SJCRH30 (cell line): ENCODE measurements at places on chromosomes 2 and 18. TPM values are rescaled to one million over a fixed set of nuclear protein-coding genes. Genes with fewer than 3 reads are reported as not detected.
A peak's percentile ranks its signal among the peaks of the same experiment; 100 is the strongest.

DNA sequence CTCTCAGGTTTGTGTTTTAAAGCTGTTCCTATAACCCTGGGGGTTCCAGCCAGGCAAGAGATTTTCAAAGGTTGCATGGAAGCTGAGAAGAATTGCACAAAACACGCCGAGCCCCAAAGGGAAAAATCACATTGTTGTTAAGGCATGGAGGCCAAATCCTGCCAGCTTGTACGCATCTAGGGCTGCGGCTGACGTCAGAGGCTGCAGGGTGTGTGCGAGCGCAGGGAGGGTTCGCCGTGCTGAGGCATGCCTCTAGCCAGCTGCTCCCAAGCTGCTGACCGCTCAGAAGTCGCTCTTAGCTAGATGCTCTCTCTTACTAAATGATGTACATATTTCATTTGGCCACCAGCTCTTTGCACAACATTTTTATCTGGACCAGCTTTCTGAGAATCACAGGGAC is 191.8 kb downstream of the LPIN1 start:
- DNase-seq = no peak

- peak; percentile 7 for DNase-seq
Observed at GRCh38 chr2:137964066-137964858, at the start of gene HNMT. Gene HNMT (plus strand): TSS chr2:137964473. CDS start chr2:137964492, 19 bp downstream.

DNA sequence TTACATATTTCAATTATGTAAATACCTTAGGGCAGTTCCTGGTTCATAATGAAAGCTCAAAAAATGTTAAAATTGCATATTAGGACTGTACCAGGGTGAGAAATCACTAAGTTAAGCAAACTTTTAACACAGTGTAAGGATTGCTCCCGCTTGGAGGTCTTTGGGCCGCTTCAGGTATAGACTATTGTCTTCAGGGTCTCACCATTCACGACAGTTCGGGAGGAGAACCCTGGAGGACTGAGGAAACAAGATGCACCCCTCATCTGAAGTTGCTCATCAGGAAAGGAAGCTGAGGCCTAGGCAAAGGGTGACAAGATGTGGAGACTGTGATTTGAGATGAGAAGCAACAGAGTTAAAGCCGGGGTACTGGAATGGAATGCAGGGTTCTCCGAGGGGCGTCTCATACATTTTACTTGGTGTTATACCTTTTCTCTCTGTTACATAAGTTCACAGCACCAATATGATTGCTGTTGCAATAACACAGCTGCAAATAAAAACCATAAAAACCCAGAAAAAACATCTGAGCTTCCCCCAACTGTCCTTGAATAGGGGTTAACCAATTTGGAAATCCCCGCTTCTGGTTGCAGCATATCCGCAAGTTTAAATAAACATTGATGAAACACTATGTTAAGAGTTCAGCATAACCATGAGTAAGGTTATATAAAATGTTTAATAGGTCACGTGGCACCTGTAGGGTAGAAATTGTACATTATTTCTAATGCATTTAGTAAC is 40.1 kb downstream of the FBXO48 start:
- DNase-seq = no peak

GRCh38 chr2:98769114-98769476 is 38.2 kb upstream of the MGAT4A start:
- no peak for DNase-seq

IL36B gene
- not detected in 2 replicates for total RNA-seq

- peak; percentile 11 for DNase-seq
Observed at GRCh38 chr18:47175283-47175897, 774 bp downstream of the IER3IP1 start.

NFATC1 gene
- 4.9 and 5.7 TPM in 2 replicates for total RNA-seq

- no peak for DNase-seq
Observed at GRCh38 chr2:102155703-102156515, 13.4 kb downstream of the IL1R1 start.

GRCh38 chr18:45464619-45465018 is 150.7 kb upstream of the SLC14A2 start:
- DNase-seq = no peak

DNA sequence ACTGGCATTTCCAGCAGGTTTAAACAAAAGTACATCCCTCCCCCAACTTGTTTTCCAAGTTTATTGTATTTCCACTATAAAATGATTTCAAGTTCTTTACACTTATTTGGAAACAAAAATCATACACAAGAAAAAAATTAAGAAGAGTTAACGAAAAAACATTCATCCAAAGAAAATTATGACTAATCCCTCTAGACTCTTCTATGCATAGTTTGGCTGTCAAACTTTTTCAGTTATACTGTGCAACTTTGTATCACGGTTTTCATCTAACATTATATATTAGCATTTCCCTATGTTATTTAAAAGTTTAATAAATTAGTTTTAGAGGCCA is 627 bp downstream of the WDCP start:
- DNase-seq = no peak

DNA sequence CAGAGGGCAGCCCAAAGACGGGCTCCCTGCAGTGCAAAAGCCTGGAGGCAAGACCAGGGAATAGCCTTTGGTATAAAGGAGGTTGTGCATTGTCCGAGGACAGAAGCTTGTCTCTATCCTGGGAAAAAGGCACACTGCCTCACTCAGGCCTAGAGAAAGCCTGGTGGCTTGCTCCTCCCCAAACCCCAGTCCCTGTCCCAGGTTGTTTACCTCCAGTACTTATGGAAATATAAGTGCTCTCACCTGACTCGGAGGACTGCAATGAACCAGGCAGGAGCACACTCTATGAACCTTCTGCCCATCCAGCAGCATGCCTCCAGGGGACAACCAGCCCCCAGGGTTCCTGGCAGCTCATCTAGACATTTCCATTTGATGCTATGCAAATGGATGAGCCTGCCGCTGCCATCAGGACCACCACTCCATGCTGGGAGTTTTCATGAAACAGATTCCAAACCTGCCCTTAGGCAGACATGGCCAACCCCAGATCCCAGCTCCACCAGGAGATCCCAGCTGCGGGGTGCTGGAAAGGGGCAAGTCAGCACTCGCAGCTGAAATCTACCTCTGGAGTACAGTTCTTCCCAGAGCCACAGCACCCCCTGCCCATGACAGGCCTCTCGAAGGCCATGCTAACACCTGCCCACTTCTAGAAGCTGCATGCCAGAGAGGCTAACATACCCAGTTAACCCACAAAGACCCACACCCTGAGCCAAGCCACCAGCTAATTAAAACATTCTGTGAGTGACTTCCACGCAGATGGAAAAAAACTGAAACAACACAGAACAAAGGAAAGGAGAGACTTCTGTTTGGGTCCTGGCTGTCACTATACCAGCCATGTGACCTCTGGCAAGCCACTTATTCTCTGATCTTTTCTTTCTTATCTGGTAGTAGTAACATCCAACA is 101.7 kb downstream of the TTC32 start:
- DNase-seq = no peak

- DNase-seq = no peak
Observed at GRCh38 chr2:158918452-158918851, 50.0 kb upstream of the TANC1 start.

DNA sequence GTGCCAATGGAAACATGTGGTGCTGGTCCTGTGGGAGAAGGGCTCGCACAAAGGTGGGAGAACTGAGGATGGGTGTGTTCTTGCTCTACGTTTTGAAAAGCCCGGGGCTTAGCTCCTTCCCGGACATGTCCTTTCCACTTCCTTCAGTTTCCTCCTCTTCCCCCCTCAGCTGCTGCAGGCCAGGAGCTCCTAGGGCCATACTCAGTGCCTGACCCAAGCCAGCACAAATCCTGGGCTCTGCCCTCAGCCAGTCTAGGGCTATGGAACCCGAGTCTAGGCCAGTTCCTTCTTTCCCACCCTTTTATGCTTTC is 1.4 kb upstream of the SIX2 start:
- DNase-seq = peak; percentile 64

- peak; percentile 76 for DNase-seq
Observed at GRCh38 chr2:40218679-40219078, 233.2 kb downstream of the SLC8A1 start.
